Hematopoietic multipotent progenitor cell treated with erythropoietin and hydrocortisone succinate and interleukin-3 and kit ligand, for 15 days (in vitro differentiated cells): ENCODE measurements at places on chromosomes 13 and 19.

DNA sequence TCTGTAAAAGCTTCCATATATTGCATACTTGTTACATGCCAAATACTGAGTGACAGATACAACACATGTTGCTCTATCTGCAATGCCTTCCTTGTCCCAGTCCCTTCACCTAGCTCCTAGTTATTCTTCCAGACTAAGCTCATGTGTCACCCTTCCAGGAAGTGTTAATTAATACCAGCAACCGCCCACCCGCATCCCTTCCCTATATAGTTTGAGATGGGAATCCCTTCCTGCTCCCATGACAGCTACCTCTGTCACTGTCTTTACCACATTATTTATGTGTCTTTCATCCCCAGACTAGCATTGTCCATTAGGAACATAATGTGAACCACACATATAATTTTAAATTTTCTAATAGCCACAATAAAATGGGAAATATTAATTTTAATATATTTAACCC lies 49.5 kb upstream of the FRY start:
- DNase-seq, result no peak

DNA sequence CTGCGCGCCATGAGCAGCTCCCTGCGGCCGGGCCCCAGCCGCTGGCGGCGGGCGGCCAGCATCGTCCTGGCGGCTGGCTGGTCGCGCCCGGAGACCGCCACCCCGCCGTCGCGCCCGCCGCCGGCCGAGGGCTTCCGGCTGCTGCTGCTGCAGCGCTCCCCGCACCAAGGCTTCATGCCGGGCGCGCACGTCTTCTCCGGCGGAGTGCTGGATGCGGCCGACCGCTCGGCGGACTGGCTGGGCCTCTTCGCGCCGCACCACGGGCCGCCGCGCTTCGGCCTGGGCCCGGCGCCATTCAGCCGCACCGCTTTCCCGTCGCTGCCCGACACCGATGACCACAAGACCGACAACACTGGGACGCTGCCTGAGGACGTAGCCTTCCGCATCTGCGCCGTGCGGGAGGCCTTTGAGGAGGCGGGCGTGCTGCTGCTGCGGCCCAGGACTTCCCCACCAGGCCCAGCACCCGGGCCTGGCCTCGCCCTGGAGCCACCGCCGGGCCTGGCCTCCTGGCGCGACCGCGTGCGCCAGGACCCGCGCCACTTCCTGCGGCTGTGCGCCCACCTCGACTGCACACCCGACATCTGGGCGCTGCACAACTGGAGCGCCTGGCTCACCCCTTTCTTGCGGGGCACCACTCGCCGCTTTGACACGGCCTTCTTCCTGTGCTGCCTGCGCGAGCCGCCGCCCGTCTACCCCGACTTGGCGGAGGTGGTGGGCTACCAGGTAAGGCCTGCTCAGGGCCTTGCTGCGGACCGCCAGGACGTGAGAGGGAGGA lies 518 bp downstream of the NUDT19 start:
- no peak for DNase-seq

DNA sequence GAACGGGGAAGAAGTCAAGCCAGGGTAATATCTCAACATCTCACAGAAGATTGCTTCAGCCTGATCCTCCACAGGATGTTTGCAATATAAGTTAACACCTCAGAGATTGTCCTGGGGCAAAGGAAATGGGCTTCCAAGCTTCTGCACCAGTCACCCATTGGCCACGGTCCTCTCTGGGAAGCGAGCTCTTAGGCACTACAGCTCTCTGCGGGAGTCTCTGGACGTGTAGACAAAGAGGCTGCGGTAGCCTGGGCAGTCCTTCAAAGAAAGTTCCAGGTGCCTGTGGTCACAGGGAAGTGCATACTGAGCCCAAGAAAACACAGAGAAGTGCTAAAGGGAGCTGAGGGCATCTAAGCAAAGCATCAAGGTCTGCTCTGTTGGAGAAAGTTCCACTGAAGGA lies 805.7 kb downstream of the DIAPH3 start:
- DNase-seq, result no peak

DNA sequence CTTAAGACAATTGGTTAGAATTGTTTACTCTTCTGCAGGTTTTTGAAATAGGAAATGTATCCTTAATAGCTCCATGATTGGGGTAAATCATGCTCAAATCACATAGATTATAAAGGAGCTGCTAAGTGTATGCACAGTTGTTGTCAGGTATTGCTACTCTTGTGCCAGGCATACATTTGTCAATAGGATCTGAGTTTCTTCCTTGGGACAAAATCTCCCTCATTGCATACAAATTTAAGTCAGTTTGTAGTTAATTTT lies 109.3 kb upstream of the MLNR start:
- DNase-seq, result no peak

GRCh38 chr13:57314897-57315520 lies 148.0 kb downstream of the PRR20E start:
- DNase-seq, result no peak

- DNase-seq, result no peak
Measured at GRCh38 chr13:94053986-94054593, 425.4 kb downstream of the DCT start.

GRCh38 chr19:50333235-50333736 lies 4.1 kb upstream of the KCNC3 start:
- DNase-seq, result peak; percentile 62

GRCh38 chr13:34808649-34809048 lies 133.4 kb upstream of the NBEA start:
- no peak for DNase-seq

- DNase-seq, result no peak
Measured at GRCh38 chr19:14561847-14562351, 10.0 kb downstream of the NDUFB7 start.

DNA sequence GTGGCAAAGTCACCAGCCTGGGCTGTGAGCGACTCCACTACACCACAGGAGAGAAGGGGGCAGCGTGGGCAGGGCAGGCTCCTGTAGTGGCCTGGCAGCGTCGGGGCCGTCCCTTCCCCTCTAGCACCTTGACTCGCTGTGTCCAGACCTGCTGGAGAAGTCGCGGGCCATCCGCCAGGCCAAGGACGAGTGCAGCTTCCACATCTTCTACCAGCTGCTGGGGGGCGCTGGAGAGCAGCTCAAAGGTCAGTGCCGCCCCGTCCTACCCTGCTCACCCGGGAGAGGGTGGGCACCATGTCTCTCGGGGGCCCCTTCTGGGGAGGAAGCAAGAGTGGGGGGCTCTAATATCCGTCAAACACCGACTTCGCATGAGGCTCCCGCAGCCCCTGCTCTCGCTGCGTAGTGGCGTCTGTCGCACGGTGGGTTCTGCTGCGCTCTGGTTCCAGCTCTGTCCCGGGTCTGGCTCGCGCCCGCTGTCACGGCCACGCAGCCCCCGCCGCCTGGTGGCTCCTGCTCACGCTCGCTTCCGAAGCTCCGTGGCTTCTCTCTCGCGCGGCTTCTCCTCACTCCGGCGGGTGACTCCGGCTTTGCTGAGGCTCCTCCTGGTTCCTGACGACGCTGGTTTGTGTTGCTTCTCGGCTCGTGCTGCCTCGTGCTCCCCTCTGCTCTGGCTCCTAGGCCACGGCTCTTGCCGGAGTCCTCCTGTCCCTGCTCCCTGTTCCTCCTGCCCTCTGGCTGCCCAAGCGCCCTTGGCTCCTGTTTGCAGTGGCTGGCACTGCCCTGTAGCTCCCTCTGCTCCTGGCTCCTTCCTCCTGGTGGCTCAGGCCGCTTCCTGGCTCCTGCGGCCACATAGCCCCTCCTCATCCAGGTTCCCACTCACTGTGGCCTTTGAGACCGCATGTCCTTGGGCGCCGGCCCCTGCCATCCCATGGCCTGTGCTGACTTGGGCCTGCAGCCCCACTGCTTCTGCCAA lies 27.2 kb downstream of the MYH14 start:
- DNase-seq, result no peak

DNA sequence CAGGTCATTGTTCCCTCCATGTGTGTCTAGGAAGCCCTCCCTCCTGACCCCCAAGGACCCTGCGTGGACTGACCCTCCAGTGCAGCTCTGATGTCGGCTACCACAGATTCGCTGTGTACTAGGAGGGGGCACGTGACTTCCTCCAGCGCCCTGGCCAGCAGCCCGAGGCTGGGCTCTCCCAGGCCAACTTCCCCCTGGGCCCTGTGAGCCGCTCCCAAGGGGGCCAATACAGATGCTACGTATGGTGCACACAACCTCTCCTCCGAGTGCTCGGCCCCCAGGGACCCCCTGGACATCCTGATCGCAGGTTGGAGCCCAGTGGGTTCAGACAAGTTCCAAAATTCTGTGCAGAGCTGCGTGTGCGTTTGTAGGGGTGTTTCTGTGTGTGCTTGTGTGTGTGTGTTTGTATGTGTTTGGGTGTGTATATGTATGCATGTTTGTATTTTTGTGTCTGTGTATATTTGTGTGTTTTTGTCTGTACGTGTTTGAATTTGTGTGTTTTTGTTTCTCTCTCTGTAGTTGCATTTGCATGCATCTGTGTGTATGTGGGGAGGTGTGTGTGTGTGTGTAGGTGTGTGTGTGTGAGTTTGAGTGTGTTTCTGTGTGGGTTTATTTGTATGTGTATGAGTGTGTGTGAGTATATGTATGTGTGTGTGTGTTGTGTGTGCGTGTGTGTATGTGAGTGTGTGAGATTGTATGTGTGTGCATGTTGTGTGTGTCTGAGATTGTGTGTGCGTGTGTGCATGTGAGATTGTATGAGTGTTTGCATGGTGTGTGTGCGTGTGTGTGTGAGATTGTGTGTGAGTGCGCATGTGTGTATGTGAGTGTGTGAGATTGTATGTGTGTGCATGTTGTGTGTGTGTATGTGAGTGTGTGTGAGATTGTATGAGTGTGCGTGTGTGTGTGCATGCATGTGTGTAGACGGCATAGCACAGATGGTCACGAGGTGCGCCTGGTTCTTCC lies 21.4 kb upstream of the LILRA2 start:
- DNase-seq, result no peak

GRCh38 chr13:85564598-85564997 lies 234.6 kb downstream of the SLITRK6 start:
- DNase-seq, result no peak

DNA sequence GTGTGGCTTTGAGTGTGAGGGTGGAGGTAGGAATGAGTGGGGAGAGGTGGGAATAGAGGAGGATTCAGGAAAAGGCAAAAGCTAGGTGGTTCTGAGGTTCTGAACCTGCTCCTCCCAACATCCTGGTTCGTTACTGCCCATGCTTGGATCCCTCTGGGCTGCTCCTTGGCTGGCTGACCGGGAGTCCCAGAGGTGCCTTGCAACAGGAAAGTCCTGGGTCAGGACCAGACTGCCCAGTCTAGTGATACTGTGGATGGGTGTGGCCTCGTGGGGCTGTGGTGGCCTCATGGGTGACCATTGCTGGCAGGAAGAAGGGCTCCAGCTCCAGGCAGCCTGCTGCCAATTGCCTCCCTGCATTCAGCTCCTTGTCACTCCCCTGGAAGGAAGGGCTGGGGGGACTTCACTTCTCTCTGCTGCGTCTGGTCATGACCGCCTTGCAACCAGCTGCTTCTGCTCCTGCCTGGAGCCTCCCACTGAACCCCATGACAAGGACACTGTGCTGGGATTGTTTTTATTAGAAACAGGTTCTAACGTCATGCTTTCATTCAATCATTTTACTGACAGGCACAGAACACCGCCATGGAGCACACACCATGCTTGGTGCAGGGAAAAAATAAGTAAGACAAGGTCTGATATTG lies 61.5 kb upstream of the UBL3 start:
- DNase-seq, result no peak

GRCh38 chr19:7535998-7536695 lies 630 bp downstream of the PNPLA6 start:
- peak; percentile 77 for DNase-seq

DNA sequence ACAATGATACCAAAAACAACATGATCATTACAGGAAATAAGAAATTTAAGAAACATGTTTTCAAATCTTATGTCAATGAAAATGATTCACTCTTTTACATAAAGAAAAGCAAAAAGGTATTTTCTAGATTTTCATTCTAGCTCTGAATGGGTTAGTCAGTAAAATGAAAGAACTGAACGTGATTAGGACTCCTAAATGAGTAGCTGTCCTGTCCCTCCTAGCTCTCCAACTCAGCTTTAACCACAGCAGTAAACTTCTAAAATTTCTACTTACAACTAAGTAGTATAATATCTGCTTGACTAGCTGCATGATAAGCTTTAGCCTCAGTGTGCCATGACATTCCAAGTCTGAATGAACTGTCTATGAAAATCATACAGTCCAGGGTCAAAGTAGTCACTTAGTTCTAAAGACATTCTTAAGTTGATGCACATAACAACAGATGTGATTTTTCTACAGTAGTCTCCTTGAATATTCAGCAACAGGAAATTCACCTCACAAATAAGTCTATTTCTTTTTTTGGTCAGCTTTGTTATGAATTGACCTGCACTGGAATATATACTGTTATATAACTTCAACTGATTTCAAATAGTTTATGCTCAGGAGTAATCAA lies 136.4 kb downstream of the MYCBP2 start:
- no peak for DNase-seq

DNA sequence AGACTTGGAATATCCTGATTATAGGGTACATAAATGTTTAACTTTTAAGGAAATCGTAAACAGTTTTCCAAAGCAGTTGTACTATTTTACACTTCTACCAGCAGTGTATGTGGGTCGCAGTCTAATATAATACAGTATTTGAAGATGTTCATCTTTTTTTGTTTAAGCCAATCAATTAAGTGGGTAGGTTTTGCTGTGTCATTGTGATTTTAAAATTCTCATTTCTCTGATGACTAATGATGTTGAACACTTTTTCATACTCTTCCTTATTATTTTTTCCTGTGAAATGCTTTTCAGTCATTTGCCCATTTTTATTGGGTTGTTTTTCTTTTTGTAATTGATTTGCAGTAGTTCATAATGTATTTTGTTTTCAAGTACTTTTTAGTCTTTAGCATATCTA lies 2689.7 kb downstream of the PCDH9 start:
- DNase-seq, result no peak

DNA sequence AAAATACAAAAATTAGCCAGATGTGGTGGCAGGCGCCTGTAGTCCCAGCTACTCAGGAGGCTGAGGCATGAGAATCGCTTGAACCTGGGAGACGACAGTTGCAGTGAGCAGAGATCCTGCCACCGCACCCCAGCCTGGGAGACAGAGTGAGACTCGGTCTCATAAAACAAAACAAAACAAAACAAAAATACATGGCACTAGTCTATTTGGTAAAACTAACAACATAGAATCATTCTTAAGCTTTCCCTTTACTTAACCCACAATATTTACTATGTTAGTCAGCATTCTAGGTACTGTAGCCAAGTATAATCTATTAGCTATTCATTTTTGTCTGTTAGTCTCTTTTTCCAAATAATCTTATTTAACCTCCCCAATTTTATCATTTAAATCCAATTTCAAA lies 1482.8 kb downstream of the SLITRK5 start:
- no peak for DNase-seq
